Activated T-cell treated with anti-CD3 and anti-CD28 coated beads for 48 hours (primary cell): ENCODE measurements at places on chromosomes 7 and 10.

- DNase-seq = no peak
Measured at GRCh38 chr7:25726170-25726780, 425.7 kb upstream of the NFE2L3 start.

GRCh38 chr10:97224483-97225435, 39.0 kb upstream of the SLIT1 start:
- no peak for DNase-seq

- no peak for DNase-seq
Measured at GRCh38 chr7:74047804-74048380, 19.9 kb downstream of the ELN start.

- DNase-seq = no peak
Measured at GRCh38 chr7:86644282-86645224, 844 bp downstream of the GRM3 start.

- no peak for DNase-seq
Measured at GRCh38 chr7:130415006-130415405, 25.8 kb downstream of the CEP41 start.

- no peak for DNase-seq
Measured at GRCh38 chr10:118112543-118113125, 65.9 kb upstream of the RAB11FIP2 start.

GRCh38 chr10:71660313-71660712, 59.3 kb downstream of the C10orf105 start:
- DNase-seq = no peak

GRCh38 chr7:101940830-101941229, 123.4 kb downstream of the CUX1 start:
- no peak for DNase-seq

DNA sequence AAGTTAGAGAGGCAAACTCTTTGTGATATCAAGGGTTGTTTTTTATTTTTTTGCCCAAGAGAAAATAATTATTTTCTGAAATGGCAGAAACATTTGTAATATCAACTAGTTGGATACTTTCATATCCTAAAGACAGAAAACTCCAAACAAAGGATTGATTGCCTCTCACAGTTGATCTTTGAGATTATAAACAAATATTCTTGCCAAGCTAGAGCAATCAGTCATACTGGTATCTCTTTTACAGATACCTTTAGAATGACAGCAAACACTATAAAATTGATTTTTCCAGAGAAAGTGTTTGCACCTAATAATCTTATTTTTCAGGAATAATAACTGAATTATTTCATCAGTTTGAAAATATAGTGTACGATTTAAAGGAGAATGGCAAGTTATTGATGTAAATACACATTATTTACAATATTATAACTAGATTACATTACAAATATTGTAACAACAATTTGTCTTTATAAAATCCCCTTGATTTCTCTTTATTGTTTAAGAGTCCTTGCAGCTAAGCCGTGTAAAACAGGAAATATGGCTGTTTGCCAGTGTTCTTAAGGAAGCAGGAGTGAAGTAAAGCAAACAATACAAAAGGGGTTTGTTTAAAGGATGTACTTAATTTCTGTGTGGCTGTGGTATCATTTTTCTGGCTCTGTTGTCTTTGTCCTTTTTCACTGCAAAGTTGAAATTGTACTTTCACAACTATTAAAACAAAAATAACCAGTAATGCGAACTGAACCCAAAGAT, 58.4 kb downstream of the MAPK8 start:
- no peak for DNase-seq

GRCh38 chr7:114070246-114070645, 151.4 kb upstream of the PPP1R3A start:
- no peak for DNase-seq
